ENCODE measurements at places on chromosomes 1 and 21.

GRCh38 chr1:98556521-98557158, 104.9 kb upstream of the SNX7 start:
- peak; percentile 17 for DNase-seq

GRCh38 chr1:87130438-87130837, 198.2 kb upstream of the LMO4 start:
- DNase-seq, result no peak

DNA sequence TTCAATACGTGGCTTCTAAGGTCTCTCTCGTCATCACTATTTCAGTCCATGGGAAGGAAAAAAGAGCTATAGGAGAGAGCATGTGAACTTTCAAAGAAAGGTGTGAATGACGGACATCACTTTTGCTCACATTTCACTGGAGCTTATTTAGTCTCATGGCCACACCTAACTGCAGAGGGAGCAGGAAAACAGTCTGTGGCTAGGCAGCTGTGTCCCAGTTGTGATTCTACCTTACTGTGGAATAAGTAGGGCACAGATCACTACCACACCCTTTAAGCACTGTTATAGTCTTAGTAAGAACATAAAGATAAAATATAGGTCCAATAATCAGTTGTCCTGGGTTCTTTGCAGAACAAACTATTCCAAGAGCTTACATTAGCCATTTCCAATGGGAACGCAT, 192.9 kb downstream of the NRIP1 start:
- no peak for DNase-seq

DNA sequence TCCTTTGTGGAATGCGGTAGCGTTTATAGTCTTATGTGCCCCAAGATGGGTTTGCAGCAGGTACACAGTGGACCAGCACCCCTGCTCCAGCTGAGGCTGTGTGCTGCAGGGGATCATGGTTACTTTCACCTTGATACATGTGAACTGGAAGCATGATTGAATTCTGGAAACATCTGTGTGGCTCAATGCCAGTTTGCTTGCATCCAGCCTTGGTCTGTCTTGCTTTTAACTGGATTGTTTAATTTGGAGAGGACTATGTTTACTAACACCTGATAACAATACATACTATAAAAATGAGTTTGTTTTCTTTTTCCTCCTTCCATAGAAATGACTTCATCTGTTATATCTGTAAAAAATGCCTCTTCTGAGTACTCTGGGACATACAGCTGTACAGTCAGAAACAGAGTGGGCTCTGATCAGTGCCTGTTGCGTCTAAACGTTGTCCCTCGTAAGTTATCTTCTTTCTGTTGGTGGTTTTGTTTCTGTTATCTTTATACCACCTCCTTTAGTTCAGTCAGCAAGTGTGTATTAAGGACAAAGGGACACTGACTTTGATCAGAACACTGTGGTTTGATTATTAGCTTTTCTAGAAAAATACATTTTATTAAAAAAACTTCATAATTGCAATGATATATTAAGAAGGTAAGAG, 47.7 kb downstream of the CXADR start:
- no peak for DNase-seq

DNA sequence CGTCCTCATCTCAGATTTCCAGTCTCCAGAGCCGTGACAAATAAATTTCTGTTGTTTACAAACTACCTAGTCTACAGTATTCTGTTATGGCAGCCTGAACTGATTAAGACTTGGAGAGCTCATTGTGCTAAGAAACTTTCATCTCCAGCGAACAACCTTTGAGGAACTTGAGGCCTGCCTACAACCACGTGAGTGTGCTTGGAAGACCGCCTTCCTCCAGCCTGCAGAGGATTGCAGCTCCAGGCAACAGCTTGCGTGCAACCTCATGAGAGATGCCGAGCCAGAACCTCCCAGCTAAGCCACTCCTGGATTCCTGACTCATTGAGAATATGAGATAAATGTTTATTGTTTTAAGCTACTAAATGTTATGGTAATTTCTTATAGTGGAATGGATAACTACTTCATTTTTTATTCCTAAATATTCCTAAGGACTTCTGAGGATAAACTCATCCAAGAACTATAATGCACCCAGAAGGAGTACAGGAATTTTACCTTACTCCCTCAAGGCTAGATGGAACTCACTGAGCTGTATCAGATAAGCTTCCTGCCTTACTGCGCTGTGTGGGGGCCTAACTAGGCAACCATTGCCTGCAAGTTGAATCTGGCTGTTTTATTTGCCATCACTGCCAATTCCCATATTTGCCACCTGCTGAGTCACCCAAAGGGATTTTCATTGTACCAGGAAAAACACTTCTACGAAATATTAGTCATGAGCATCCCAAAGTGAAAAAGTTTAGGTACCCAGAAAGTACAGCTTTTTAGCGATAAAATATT, 17.6 kb downstream of the FAM177B start:
- DNase-seq, result peak; percentile 99

GRCh38 chr1:12708396-12709090, 7.4 kb upstream of the AADACL3 start:
- DNase-seq, result no peak

DNA sequence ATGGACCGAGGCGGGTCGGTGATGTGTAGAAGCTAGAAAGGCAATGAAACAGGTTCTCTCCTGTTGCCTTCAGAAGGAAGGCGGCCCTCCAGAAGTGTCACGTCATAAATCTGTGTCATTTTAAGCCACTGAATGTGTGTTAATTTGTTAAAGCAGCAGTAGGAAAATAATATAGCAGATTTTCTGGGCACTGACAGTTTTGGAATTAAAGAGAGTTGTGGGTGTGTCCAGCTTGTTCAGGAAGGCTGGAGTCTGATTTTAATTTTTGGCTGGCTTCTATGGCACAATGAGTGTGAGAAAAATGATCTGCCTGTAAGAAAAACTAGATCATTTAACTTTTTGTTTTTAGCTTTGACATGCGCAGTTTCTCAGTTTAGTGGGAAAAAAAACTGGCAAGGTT, 177.3 kb downstream of the EDEM3 start:
- no peak for DNase-seq

DNA sequence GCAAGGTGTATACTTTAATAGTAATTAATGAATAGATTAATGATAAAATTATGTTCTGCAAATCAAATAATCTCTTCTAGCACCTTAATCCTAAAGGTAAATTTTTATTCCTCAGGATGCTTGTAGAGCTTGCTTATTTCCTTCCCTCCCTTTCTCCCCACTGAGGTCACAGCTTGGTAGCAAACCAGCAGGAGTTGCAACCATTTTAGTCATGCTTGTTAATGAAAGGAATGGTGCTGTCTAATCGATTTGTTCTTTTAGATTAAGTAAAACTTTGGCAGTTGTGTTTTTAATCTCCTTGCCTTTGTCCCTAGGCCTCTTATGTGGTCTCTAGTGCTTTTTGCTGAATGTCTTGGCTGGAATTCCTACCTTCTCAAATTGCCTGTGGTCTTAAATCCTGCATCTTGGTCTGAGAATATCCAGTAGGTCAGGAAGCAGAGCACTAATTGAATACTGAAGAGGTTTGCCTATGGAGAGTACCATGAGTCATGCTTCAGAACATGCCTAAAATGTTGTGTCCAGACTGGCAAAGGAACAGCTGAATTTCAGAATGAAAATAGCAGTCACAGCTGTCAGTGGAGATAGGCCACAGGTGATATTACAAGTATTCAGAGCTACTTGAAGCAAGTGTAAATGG, 36.3 kb upstream of the RWDD3 start:
- DNase-seq, result peak; percentile 21

DNA sequence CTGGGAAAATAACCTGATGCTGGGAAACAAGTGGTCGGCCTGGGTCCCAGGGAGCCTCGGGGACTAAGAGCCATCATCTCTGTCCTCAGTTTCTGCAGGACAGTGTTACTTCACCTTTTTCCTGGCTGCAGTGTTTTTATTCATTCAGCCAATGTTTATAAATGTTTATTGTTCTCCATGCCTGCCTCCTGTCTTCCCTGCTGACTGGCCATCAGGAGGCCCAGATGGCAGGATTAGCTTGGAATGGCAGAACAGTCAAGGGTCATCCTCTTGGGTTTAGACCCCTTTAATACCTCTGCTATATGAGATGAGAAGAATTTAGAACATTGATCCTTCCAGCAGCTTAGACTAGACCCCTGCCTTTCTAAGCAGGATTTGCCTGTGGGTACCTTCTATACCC, 13.3 kb downstream of the MAPKAPK2 start:
- no peak for DNase-seq

DNA sequence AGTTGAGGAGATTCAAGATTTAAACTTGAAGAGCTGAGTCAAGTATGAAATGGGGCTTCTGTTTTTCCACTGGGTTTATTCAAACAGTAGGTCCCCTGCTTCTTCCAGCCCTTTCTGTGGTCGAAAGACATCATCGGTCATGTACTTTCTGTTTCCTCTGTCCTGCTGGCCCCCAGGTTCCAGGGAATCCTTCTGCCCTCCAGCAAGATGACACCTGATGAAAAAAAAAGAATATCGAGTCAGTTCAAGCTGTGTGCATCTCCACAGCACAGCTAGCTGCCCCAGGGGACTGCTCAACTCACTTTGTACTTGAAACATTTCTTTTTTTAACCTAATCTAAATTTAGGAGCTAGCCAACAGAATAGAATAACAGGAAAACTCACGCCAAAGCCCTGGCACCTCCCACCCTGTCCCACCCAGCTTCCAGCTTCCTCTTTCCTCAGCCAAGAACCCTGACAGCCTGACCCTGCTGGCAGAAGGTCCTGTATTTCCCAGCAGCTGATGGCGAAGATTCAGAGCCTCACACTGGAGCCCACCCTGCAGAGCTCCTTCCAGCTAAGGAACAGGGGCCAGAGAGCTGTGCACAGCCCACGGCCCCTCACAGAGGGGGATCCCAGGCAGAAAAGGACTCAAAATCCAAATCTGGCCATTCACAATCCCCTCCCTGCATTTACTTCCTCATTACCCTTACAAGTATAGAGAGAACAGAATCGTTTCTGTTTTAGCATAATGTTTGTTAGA, 176.5 kb downstream of the PSMG1 start:
- no peak for DNase-seq

- DNase-seq, result no peak
These were observed 19.1 kb downstream of the ARHGAP29 start for GRCh38 chr1:94218332-94218731.

DNA sequence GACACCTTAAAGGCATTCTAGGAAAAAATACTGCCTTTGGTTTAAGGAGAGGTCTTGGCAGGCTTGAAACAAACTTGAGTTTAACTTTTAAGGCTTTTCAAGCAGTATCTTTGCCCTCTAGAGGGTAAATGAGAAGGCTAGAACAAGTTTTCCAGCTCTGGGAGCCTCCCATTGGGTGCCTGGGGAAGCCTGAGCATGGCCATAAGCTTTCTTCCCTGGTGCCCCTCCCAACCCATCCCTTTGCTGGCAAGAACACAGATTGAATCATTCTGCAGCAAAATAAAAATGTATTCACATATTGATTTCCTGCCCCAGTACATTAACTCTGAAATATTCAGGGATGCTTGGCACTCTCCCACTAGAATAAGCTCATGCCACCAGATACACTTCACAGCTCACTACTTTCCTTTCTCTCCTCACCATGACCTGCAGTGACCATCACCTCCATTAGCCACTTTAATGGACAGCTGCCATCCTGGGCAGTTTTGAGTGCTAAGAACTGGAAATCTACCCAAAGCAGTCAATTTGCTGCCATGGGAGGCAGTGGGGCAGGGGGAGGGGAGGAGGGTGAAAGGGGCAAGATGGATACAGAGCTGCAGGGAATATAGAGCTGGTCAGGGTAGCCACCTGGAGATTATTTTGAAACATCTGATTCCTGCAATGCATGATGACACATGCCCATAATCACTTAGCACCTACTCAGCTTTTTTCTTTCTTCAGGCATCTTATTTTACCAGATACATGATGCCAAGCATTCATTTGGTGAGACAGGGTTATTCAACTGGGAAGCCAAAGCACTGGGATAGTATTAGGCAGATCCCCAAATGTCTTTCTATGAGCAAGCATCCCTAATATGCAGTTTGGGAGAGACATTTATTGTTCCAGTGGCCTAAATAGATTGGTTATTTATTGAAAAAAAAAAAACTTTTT, 140.6 kb downstream of the SYT2 start:
- no peak for DNase-seq

DNA sequence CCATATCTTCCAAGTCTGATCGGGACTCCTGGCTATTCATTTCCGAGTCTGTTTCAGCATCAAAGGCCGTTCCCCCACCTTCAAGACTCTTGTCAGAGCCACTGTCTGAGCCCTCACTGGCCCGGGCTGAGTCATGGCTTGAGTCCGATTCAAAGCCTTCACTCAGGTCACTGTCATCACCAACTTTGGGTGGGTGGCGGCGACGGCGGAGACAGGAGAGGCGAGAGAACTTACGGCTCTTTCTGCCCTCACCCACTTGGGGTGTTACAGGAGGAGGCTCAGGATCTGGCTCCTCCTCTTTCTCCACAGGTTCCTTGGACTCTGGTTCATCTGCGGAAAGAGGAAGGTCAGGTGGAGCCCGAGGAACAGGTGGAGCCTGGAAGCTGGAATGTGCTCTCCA, 16.6 kb downstream of the SMG5 start:
- DNase-seq, result no peak

GRCh38 chr21:40282912-40283886, 416.0 kb downstream of the PCP4 start:
- no peak for DNase-seq

DNA sequence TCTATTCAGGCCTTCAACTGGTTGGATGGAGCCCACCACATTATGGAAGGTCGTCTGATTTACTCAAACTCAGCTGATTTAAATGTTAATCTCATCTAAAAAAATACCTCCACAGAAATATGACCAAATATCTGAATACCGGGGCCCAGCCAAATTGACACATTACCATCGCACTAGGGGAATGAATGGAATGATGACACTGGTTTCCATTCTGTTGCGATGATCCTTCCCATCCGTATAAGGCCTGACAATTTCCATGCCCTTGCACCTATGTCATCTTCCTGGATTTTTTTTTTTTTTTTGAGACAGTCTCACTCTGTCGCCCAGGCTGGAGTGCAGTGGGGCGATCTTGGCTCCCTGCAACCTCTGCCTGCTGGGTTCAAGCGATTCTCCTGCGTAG, 397.5 kb downstream of the KIF26B start:
- no peak for DNase-seq

- no peak for DNase-seq
These were observed 3.4 kb downstream of the NCAM2 start for GRCh38 chr21:21001591-21002100.

Measured in HFFc6 (cell line).